ENCODE measurements at places on chromosomes 1 and 21.
A peak's percentile ranks its signal among the peaks of the same experiment; 100 is the strongest.

GRCh38 chr1:180173952-180174351 lies 19.3 kb downstream of the QSOX1 start:
- peak; percentile 73 for DNase-seq

- DNase-seq: no peak
Observed at GRCh38 chr1:239811211-239811885, 280.3 kb upstream of the FMN2 start.

GRCh38 chr1:57959531-57960241 lies 535.8 kb upstream of the DAB1 start:
- DNase-seq: no peak

DNA sequence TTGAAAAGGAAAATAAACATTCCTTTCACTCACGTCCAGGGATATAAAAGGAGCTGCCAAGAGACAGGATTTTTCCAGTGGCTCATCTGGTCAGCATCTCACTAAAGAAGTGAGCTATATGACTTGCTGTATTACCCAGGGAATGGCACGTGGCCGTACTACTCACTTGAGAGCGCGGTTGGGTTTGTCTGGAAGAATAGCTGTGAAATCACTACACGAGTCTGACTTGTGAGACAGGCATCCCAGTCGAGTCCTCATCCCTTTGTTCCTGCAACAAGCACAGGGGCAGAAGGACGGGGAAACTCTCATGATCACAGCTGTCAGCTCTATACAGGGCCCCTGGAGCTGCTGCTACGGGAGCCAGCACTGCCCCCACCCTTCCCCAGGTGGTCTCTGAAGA lies 17.7 kb downstream of the RGS8 start:
- DNase-seq: no peak

DNA sequence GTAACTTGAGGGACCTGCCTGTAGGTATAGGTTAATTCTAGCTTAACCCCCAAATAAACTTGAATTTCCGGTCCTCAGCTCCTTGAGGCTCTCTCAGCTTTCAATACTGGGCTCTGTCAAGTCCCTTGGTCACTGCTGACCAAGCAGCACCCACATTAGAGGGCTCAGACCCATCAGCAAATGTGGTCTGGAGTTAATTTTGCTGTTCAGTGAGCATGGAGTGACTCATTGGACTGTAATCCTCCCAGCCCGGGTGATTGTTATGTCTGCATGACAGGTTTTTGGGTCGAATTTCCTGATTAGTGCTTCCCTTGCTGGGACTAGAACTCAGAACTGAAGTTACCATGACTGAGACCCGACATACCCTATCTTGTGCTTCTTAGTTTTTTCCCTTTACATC lies 130.6 kb downstream of the URB2 start:
- DNase-seq: peak; percentile 81

- no peak for DNase-seq
Observed at GRCh38 chr1:33515112-33515511, 42.7 kb downstream of the ZSCAN20 start.

GRCh38 chr1:234851450-234852438 lies 241.8 kb upstream of the IRF2BP2 start:
- DNase-seq: peak; percentile 39

DNA sequence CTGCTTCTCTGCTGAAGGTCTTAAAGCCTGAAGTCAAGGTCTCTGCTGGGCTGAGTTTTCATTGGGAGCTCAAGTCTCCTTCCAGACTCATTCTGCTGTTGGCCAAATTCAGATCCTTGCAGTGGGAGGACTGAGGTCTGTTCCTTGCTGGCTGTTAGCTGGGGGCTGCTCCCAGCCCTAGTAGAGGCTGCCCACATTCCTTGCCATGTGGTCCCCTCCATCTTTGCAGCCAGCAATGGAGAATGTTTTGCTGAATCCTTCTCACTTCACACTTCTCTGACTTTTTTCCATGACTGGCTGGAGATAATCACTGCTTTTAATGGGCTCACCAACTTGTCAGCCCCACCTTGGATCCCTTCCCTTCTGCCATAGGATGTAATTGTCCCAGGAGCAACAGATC lies 33.2 kb downstream of the UBASH3A start:
- no peak for DNase-seq

DNA sequence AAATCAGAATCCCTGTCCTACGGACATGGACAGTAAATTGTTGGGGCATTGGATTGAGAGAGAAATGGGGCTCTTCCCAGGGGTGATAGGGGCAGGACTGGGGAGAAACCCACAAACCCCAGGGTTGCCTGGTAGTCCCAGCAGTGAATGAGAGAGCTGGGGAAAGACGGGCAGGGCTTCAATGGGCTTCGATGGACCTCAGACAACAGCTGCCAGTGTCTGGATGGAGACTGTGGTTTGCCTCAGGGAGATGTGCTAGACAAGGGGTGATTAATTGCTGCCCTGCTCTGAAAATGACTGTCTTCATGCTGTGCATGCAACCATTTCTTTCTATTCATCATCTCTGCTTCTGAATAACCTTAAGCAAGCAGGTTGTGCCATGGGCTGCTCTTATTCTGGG lies 7.4 kb downstream of the GPR25 start:
- no peak for DNase-seq
